ENCODE measurements at places on chromosomes 16 and 17.

GRCh38 chr16:48129926-48130325, 25.9 kb downstream of the ABCC12 start:
- DNase-seq, result no peak

GRCh38 chr17:49459401-49459984, 35.6 kb upstream of the NGFR start:
- no peak for DNase-seq

- DNase-seq, result no peak
Observed at GRCh38 chr17:47205419-47205963, 3.7 kb upstream of the MYL4 start.

GRCh38 chr17:13265311-13265710, 247.5 kb upstream of the ELAC2 start:
- no peak for DNase-seq

All from SIG-M5 (cell line).